Stimulated activated CD8-positive, alpha-beta memory T cell treated with anti-CD3 and anti-CD28 coated beads, Interleukin-4, amount 100 ng/mL, for 1 hour (primary cell): ENCODE measurements at places on chromosomes 6 and 20.

- DNase-seq: no peak
Measured at GRCh38 chr20:46089167-46089416, 670 bp downstream of the NCOA5 start.

DNA sequence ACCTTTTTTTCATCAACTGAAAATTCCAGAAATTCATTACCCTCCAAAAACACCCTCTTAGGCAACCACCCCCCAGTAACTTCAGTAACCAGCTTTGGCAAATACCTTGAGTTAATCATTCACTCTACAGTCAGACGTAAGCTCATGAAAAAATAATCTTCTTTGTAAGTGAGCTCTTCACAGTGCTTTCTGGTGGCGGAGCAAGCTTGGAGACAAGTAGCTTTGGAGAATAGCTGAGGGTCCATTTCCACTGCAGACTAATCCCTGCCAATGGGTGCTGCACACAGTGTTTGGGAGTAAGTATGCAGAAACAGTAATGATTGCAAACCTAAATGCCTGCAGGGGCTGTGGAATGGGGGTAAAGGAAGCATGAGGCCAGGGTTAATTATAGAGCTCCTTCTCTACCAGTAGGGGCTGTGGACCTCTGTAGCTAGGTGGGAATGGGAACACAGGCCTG lies 56.8 kb upstream of the HINT3 start:
- no peak for DNase-seq

- DNase-seq: no peak
Measured at GRCh38 chr6:122930252-122931180, 65.5 kb upstream of the CLVS2 start.

DNA sequence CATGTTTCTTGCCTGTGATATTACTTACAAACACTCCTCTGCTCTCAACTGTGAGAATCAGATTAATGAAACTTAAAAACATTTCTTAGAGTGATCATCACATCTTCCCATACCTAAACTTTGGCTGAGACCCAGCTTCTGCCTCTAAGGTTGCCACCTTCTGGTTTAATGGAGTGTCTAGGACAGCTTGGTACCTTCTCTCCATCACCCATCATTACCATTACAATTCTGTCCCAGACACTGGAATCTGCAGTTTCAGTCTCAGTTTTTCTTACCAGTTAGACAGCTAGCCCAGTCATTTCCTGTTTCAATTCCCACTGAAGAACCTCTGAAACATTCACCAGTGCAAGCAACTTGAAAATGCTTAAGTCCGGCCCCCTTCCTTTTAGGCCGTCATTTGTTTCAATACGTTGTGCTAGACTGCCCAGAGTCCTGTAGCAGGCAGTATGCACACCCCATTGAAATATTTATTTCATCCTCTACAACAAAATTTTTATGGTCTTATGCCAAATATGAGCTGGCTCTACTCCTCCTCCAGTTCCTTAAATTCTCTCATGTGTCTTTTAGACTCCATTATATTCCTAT lies 107.0 kb upstream of the FOXO3 start:
- DNase-seq: no peak

- no peak for DNase-seq
Measured at GRCh38 chr20:39850821-39851330, 838.2 kb downstream of the MAFB start.
